ENCODE measurements at places on chromosomes 2 and 18.

DNA sequence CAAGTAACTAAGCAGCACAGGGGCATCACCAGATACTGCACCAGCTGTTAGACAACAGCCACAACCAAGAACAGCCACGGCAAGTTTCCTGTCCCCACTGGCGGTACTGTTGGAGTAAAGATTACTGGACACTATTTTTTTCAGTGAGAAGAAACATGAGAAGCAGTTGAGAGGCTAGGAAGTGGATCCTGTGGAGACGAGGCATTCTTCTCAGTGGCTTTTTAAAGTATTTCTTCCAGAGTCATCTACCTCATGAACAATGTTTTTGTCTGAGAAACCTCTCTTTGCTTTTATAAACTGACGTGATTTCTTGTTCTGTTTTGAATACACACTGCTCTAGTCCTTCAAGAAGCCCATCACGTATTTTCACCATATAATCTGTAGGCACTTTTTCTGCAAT lies 18.8 kb downstream of the TM4SF20 start:
- no peak for DNase-seq

DNA sequence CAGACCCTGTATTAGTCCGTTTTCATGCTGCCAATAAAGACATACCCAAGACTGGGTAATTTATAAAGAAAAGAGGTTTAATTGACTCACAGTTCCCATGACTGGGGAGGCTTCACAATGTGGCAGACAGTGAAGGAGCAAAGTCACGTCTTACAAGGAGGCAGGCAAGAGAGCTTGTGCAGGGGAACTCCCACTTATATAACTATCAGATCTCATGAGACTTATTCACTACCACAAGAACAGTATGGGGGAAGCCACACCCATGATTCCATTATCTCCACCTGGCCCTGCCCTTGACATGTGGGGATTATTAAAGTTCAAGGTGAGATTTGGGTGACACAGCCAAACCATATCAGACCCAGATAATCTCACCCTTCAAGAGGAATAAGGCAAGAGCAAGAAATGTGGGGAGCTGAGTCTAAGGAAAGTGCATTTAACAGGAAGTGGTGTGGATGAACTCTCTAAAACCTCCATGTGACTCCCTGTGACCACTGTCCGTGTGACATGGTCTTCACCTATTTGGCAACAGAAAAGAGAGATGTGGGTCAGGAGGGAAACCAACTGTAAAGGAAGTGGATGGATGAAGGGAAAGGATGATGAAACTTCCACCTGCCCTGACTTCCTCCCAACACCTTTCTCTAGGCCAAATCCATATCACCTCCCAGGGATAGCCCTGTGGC lies 110.6 kb downstream of the ATL2 start:
- no peak for DNase-seq

DNA sequence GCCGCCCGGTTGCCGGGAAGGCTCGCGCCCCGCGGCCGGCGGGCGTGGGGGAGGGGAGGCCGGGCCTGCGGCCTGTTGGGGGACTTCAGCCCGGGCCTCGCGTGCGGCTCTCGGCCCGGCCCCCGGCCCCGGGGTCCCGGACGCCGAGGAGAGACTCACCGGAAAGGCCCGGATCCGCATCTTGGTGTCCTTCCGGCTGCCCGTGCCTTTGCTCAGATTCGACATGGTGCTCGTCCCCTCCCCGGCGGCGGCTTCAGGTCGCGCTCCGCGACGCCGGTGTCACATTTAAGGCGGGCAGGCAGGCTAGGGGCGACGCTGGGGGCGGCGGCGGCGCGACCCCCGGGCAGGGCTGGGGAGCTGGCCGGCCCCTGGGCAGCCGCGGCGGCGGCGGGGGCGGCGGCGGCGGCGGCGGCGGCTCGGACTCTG lies 365 bp downstream of the CUL3 start:
- peak; percentile 14 for DNase-seq

DNA sequence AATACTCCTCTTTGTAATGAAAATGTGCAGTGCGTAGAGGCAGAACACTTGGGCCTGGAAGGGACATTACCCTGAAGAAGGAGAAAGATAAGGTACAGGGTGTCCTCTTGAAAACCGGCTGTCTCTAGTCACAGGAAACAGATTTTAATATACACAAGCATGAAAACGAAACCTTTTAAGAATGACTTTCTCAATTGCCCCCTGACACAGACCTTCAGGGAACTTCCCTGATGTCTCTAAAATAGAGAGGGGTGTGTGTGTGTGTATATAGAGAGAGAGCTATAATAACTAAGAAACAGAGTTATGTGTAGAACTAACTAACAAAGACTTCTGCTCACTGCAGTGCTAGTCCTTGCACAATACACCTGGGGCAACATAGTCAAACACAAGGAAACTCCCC lies 780.0 kb downstream of the CNTNAP5 start:
- DNase-seq: no peak

DNA sequence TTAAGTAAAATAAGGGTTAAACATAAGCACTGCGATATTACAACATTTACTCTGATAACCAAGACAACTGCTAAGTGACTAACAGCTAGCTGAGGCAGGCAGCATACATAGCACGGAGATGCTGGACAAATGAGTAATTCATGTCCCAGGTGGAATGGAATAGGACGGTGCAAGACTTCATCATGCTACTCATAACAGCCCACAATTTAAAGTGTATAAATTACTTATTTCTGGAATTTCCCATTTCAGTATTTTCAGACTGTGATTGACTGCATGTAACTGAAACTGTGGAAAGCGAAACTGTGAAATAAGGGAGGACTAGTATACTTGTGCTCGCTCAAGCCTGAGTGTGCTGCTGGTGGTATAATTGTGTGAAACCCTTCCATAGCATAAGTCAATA lies 12.9 kb downstream of the IER3IP1 start:
- no peak for DNase-seq

DNA sequence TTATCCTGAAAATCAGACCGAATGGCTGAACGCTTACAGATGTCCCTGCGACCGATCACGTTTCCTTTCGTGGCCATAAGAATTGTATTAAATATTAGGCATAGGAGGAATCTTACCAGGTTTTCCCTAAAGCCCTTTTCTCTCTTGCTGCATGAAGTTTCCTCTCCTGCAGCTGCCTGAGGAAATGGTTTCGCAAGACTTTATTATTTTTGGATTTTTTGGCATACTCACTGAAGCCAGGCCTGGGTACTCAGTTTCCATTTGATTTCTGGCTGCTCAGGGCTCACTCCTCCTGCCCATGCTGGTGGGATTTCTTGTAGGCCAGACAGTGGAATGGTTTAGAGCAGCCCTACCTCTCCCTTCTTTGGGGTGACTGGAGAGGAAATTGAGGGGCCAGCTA lies 114.0 kb downstream of the KLHL29 start:
- DNase-seq: no peak

GRCh38 chr2:63853527-63854310 lies 12.0 kb downstream of the UGP2 start:
- no peak for DNase-seq

- no peak for DNase-seq
Observed at GRCh38 chr2:4938206-4938605, 754.0 kb upstream of the SOX11 start.

DNA sequence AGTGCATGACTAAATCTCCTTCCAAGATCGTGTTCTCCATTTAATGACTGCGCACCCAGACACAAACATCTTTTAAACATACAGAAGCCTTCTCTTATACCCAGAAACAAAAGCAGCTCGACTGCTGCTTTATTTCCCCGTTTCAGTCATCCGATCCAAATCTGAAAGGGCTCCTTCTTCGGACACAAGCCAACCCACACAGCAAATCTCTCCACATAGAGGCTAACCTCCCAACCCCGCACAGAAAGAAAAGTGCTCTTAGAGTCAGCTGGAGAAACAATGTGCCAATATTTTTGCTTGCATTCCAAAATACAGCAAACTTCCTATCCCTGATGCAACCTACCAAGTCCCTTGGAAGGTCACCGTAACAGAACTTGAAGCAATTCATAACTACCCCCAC lies 29.1 kb downstream of the GAREM1 start:
- DNase-seq: no peak

- DNase-seq: no peak
Observed at GRCh38 chr2:206353685-206354084, 79.2 kb downstream of the ZDBF2 start.

DNA sequence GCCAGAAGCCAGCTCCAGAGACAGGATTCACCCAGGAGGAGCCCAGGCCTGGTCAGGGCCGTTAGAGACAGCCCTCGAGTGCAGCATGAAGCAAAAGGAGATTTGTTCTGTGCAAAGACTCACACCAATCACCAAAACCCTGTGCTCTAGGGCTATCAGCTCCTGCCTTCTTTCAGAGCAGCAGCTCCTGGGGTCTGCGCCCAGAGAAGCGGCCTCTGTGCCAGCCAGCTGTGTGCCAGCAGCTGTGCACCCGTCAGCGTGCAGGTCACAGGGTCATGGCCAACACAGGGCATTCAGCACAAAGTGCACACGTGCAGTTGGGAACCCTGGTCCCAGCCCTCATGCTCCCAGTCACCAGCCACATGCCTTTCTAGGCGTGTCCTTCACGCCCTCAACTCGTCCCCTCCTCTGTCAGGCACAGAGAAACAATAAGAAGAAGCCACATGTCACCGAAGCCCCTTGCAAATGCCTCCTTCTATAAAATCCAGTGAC lies 49.3 kb downstream of the ZNF516 start:
- no peak for DNase-seq

DNA sequence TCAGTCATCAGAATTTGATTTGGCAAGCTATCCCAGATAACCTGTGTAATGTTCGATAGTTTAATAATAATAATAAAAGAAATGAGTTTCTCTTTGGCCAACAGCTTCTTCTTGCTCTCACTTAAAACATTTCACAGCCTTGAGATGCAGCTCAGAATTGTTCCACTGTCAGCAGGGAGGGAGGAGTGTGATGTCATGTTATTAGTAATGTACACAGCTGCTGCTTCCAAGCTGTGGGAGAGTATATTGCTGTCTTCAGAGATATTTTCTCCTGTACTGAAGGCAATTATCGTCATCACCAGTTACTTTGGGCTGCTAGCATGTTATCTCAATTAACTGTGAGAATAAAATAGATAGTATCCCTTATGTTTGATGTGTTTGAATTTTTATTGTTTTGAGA lies 146.9 kb upstream of the MAP3K20 start:
- no peak for DNase-seq

- DNase-seq: no peak
Observed at GRCh38 chr2:40002339-40002738, 223.3 kb upstream of the THUMPD2 start.

- no peak for DNase-seq
Observed at GRCh38 chr2:168231609-168232241, 15.7 kb downstream of the STK39 start.

- DNase-seq: no peak
Observed at GRCh38 chr2:126910637-126911036, 11.9 kb downstream of the TEX51 start.

- DNase-seq: no peak
Observed at GRCh38 chr2:177201919-177202346, 10.7 kb upstream of the HNRNPA3 start.

- DNase-seq: no peak
Observed at GRCh38 chr2:149363958-149364357, 33.6 kb downstream of the LYPD6 start.

GRCh38 chr2:37338933-37339332 lies 5.5 kb upstream of the QPCT start:
- DNase-seq: no peak

DNA sequence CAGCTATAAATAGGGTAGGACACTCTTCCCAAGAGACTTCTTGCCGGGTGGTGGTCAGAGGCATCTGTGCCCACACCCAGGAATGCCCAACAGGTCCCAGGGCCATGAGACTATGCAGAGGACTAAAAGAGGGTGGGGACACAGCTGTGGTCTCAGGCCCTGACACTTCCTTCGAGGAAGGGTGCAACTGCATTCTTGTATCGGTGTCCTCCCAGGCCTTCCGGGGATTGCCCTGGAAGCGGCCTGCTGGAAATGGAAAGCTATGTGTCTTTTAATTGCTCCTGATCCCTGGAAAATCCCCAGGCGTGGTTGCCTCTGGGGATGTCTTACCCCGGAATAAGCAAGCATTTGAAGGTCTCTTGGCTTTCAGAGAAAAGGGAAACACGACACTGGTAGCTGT lies 176.7 kb downstream of the SOX11 start:
- no peak for DNase-seq
